Suppressor macrophage (primary cell): ENCODE measurements at places on chromosomes 5 and 9.

DNA sequence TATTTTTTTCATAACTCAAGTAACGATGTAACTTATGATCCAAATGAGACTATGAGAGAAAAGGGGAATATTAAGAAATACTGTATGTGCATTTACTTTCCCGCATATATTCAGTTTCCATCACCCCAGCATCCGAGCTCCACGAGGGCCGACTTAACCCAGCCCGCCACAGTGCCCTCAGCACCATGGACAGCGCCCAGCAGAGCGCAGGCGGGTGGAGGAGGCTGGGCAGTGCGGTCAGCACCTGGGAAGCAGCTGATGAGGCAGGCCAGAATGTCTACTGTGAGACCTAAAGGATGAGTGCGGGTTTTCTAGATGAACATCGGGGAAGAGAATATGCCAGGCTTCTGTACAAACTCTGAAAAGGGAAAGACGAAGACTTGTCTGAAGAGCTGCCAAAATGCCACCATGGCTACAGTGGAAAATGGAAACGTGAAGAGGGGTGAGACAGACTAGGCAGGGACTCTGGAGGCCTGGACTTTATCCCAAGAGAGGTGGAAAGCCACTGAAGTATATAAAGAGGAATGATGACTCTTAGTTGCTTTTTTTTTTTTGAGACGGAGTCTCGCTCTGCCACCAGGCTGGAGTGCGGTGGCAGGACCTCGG lies 34.5 kb upstream of the MED27 start:
- peak; percentile 64 for DNase-seq

GRCh38 chr5:150407096-150407720 lies 5.5 kb downstream of the CD74 start:
- no peak for DNase-seq

DNA sequence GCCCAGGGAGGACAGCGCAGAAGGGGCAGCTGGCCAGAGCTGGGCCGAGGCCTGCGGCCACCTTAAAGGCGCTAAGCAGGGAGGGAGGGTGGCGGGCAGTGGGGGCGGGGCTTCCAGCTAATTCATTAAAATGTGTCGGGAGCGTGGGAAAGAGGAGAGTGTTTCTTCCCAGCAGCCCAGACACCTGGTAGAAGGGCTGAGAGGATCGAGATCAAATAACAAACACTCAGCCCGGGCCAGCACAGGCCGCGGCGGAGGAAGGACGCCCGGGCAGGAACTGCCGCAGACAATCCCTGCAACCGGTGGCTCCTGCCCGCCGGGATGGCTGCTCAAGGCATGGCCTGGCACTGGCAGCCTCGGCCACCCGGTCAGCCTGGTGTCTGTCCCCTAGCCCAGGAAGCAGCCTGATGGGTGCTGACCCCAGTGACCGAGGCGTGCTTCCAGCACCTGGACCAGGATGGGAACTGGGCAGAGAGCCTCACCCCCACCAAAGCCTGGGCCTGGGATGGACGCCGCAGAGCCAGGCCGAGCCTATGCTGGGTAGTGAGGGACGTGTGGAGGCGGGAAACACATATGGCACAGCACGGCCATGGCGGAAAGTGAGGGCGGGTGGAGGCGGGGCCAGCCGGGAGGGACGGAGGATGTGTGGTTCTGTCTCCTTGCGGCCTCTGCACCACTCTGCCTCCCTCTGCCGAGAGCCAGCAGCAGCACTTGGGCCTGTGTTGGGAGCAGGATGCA lies 3.2 kb upstream of the NRARP start:
- DNase-seq = peak; percentile 55

GRCh38 chr5:95114305-95114704 lies 170.6 kb downstream of the MCTP1 start:
- no peak for DNase-seq

DNA sequence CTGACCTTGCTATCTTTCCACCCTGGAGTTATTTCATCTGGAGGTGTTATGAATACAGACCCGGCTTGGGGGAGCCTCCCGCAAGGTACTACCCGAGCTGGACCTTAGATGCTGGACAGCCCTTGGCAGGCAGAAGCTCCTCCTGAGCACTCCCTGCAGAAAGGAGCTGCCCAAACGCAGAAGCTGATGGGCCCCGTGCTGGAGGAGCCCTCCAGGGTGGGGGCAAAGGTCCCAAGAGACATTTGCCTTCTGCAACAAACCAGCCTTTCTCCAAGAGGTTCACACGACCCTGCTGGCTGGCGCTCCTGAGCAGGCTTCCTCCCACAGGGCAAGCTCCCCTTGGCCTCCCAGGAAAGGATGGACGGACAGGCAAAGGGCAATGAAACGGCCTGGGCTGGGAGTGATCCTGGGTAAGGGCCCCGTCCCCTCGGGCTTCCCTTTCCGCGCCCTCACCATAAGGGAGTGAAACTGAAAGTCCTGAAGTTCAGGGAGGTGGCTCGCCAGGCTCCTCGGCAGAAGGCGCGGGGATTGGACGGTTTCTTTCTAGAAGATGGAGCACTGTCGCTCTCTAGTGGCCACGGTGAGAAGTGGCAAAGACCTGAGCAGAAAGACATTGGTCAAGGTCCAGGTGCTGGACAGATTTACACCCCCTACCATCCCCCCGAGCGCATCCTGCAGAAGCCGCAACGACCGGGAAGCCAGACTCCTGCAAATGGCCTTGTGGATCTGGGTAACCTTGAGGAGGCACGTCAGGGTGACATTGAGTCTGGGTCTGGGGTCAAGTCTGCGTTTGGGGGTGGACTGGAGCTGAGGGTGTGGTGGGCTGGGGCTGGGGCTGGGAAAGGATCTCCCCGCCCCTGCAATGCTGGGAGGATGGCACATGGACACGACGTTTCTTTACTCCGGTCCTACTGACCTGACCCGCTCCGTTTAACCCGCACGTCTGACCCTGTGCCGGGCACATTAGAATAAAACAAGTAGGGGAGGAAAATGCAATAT lies 56.4 kb downstream of the NEURL1B start:
- DNase-seq = peak; percentile 92

- DNase-seq = peak; percentile 97
Measured at GRCh38 chr5:67182301-67182790, 14.3 kb downstream of the CD180 start.

- DNase-seq = no peak
Measured at GRCh38 chr5:7678030-7678429, 172.9 kb downstream of the CFAP90 start.

GRCh38 chr5:79692596-79692995 lies 3.0 kb downstream of the CMYA5 start:
- DNase-seq = no peak

DNA sequence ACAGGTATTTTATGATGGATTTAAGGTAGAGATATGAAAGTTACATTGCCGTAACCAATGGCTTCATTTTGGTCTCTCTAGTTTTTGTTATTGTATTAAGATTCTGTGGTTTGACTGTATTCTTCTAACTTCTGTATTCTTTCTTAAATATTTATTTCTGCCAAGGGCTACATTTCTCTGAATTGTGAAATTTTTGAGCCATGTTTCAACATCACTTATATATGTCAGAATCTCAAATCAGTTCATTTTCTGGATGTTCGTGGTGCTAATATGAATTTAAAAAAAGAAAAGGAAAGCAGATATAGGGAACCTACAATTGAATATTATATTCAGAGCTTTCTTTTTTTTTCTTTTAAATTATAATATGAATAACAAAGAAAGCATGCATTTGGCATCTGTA lies 142.7 kb downstream of the ANXA1 start:
- DNase-seq = peak; percentile 36

DNA sequence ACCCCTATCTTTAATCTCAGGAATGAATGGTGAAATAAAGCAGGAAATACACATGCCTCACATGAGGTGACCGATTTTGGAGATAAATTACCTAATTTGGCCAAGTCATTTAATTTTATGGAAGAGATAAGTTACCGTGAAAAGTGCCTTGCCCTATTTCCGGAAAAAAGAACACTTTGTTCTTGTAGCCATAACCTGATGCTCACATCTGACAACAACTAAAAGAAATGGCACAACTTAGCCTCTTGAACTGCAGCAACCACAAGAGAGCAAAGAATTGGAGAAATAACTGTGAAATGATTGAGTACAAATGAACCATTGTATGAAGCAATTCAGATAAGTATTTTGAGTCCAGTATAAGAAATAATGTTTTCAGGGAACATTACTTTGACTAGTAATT lies 628.1 kb upstream of the TYRP1 start:
- DNase-seq = no peak

GRCh38 chr5:181058786-181059296 lies 18.8 kb downstream of the BTNL9 start:
- no peak for DNase-seq

GRCh38 chr5:118616281-118616680 lies 372.1 kb downstream of the DTWD2 start:
- DNase-seq = no peak

GRCh38 chr9:79357616-79358015 lies 214.1 kb upstream of the TLE4 start:
- peak; percentile 84 for DNase-seq

GRCh38 chr9:121601194-121601593 lies 50.2 kb upstream of the DAB2IP start:
- DNase-seq = peak; percentile 72

- no peak for DNase-seq
Measured at GRCh38 chr9:7287065-7287464, 512.5 kb downstream of the DMAC1 start.

- no peak for DNase-seq
Measured at GRCh38 chr9:129289883-129290282, 111.8 kb upstream of the IER5L start.

DNA sequence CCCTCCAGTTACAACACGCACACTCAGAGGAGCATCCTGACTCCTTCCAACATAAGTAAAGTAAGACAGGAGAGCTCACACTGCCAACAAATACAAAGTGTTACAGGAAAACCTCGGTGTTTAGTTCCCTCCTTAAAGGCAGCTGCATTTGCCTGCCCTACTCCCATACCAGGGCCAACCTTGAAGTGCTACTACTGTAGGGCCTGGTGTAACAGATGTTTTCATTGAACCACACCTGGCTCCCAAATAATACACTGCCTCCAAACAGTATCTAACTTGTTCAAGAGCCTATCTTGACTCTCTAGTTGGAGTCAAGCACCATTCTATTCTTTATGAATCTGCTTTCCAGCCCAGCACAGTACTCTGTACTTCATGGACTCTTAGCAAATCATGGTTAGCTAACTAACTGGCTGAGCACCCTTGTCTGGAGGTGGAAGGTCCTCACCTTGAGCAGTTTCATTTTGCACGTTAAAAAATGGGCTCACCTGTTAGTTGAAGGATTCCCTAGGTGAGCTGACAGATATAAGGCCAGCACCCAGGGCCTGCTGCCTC lies 34.6 kb downstream of the TTC39B start:
- DNase-seq = no peak

- DNase-seq = no peak
Measured at GRCh38 chr9:133791735-133792649, 53.8 kb upstream of the SARDH start.

DNA sequence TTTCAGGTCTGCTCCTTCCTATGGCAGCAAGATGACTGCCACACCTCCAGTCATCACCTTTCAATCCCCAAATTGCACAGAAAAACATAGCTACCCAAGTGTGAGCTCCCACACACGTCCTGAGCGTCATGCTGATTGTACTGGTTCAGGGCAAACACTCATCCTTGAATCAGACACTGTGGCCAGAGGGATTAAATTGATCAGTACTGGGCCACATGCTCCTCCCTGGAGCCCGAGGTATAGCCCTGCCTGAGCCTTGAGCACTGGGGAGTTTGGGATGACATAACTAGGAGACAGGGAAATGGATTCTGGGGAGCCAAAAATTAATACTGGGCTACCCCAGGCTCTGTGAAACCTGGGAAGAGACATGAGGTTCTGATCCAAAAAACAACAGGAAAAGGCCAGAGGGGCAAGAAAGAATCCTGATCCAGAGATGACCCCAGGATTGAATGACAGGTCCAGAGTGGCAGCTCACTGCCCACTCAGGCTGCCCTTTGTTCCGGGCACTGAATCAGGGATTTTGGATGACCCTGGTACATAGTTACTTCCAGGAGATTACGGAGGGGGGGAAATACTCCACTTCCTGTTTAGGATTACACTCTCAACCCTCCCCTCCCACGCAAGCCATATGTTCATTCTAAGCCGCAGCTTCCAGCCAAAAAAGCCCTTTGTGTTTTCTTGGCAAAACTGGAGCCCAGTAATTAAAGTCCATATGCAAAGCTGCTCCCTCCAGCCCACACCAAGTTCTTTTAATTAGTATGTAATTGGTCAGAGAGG lies 141.6 kb upstream of the SPRY4 start:
- DNase-seq = no peak

DNA sequence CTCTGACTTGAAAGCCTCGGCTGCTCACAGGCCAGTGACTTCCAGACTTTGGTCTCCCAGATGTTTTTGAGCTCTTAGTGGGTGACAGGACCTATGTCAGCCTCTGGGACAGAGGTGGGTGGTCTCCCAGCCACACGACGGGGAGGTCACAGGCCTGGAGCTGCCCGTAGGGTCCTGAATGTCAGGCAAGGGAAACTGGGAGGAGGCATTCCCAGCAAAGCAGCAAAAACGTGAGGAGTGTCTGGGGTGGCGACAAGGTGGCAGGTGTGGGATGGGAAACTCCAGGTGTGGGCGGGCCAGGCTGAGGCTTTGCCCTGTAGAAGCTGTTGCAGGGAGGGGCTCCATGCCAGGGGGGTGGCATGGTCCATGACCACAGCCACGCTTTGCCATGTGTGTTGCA lies 110.5 kb downstream of the CACNA1B start:
- no peak for DNase-seq

GRCh38 chr9:7342229-7342628 lies 457.3 kb downstream of the DMAC1 start:
- DNase-seq = peak; percentile 32

GRCh38 chr9:136537896-136538598 lies 7.8 kb downstream of the NOTCH1 start:
- no peak for DNase-seq

DNA sequence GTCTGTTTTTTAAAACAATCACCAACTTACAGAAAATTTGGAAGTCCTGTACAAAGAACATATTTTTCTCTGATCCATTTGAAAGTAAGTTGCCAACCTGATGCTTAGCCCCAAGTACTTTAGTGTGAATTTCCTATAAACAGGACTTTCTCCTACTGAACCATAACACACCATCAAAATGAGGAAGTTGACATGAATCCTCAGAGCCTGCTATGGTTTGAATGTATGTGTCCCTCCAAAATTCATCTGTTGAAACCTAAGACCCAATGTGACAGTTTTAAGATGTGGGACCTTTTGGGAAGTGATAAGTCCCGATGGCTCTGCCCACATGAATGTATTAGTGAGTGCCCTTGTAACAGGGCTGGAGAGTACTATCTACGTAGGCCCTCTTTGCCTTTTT lies 6.4 kb upstream of the ACOT12 start:
- peak; percentile 35 for DNase-seq

DNA sequence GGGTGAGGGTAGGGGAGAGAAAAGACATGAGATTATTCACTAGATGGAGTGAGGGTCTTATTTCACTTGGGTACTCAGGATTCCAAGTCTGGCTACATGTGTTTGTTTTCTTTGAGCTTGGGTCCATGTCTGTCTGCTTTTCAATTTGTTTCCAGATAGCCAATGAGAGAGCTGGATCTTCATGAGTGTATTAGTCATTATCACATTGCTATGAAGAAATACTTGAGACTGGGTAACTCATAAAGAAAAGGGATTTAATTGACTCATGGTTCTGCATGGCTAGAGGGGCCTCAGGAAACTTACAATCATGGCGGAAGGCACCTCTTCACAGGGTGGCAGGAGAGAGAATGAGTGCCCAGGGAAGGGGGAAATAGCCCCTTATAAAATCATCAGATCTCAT lies 196.8 kb upstream of the TRIM32 start:
- DNase-seq = no peak
